Fibroblast of mammary gland (primary cell): ENCODE measurements at places on chromosomes 11 and 22.

DNA sequence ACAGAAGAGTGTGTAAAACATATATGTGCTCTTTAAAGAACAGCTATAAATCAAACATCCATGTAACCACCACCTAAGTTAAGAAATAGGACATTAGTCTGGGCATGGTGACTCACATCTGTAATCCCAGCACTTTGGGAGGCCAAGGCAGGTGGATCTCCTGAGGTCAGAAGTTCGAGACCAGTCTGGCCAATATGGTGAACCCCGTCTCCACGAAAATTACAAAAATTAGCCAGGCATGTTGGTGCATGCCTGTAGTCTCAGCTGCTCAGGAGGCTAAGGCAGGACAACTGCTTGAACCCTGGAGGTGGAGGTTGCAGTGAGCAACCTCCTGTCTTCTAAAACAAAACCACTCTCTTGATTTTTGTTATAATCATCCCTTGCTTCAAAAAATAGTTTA lies 103.3 kb downstream of the LRRC32 start:
- no peak for DNase-seq

GRCh38 chr11:77444261-77444660 lies 29.6 kb downstream of the PAK1 start:
- DNase-seq, result peak; percentile 5

- no peak for DNase-seq
These were observed 6.5 kb downstream of the ARSA start for GRCh38 chr22:50621356-50621880.

GRCh38 chr11:9740202-9740883 lies 76.5 kb downstream of the SWAP70 start:
- DNase-seq, result no peak

GRCh38 chr11:47333886-47334443 lies 18.5 kb downstream of the MYBPC3 start:
- no peak for DNase-seq

GRCh38 chr11:129414144-129414872 lies 38.7 kb downstream of the BARX2 start:
- no peak for DNase-seq

GRCh38 chr11:2748814-2749554 lies 49.2 kb upstream of the KCNQ1OT1 start:
- DNase-seq, result no peak

GRCh38 chr22:26558248-26558895 lies 31.6 kb downstream of the TPST2 start:
- DNase-seq, result peak; percentile 26

DNA sequence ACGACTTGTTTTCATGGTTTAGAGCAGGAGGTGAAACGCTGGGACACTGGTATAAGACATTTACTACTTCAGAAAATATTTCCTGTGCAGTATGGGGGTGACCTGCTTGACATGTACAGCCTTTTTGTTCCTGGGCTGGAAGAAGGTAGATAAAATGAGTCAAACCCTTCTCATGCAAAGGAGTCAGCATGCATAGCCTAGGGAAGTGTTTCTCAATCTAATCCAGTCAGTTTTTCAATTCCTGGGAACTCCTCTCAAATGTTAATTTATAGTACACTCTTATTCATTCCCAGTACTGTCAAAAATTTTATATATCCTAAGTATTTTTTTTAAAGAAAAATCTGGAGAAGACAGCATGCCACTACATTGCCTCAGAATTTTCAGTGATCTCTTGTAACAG lies 154.7 kb upstream of the GUCY1A2 start:
- no peak for DNase-seq

GRCh38 chr11:113971506-113972195 lies 3.3 kb upstream of the HTR3A start:
- no peak for DNase-seq

DNA sequence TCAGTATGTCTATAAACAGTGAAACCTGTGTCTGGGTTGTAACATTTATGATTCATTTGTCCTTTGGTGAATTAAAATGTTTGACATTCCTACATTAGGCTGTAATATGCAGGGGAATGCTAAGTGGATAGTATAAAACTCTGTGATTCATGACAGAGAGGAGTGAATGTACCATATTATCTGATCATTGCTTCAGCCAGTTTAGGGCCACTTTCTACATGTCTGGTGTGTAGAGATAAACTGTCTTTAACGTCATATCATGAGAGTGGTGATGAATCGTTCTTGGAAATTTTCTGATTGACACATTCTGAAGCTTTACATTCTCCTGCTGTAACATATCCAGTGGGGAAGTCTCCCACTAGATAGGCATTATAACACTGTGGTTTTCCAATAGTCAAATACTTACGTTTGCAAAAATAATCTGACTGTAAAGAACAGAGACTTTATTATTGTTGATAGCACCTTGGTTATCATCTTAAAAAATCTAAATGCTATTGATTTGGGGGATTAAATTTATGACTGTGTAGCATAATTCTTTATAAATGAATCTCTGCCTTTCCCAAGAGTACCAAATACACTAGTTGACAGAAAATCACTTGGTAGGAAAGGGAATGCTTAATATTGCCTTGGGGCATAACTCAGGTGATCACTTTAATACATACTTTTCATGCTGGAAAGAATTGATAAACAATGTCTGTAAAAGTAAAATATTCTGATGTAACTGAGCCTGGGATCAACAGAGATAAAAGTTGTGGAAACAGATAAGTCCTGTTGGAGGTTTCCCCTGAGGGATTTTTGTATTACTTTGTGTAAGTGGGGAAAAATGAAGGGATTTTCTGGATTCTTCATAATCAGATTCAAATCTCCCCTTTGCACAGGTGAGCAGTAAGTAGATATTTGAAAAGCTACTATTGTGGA lies 427.9 kb downstream of the JRKL start:
- peak; percentile 9 for DNase-seq
